ENCODE measurements at places on chromosomes 4 and X.

DNA sequence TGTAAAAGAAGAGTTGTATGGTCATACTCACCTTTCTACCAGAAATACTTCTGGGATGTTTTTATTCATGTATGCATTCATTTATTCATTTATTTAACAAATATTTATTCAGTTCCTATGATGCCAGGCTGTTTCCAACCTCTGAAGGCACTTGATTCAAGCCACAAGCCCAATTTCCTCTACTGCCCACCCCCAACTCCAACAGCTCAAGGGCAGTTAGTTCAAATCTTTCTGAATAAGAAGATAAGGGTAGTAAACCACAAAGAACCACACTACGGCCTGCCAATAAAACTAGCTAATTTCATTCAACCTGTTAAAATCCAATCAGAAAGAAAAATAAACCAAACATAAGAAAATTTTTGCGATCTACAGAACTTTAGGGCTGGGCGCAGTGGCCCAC is 31.2 kb downstream of the LRBA start:
- no peak for DNase-seq

DNA sequence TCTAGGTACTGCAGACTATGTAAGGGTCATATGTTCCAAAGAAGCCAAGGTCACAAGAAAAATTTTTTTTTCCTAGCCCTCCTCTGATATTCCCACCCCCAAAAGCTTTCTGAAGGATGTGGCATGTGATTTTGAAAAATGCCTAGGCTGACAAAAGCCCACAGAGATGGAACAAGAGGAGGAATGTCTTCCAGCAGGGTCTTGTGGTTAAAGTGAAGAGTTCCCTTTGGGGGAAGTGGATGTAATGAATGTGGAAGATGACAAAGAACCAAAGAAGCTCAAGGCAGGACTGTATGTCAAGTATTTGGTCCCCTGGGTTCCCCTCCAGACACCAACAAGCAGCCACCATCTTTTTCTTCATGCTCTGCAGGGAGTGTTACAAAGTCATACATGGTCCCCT is 268.8 kb downstream of the BCOR start:
- DNase-seq: no peak

DNA sequence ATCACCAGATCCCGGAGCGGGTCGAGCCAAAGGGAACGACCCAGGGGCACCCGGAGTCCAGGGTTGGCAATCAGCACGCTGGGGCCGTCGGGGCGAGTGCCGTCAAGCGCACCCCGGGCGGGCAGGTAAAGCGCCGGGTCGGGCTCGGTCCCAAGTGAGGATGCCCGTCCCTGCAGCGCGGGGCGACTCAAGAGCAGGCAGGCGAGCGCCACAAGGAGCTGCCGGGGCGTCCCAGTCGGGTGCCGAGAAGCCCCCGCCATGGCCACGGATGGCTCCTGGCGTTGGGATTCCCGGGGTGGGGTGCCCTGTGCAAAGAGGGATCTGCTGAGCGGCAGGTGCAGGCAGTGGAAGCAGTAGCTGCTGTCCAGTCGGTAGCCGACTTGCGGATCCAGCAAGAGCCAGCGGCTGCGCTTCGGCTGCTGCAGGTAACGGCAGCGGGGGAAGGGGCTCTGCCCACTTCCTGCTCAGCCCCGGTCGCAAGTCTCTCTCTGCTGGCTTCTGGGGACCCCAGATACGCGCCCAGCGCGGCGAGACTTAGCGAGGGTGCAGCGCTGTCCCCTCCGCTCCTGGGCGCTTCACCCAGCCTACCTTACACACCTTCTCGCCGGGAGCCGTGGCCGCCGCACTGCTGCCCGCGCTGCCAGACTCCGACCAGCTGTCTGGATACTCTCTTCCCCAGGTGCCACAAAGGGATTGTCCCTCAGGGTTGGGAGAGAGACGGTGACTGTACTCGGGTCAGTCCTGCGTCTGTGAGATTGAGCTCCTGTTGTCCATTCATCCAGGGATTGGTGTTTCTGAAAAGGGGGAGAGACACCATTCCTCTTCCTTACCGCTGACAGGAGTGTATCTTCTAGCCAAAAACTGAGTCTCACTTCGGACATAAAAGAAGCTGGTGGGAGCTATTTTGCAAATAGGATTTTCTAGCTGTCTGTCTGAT is at the start of gene FREM3:
Gene FREM3, minus strand, starts transcription at position 260 of the 937 bp plus-strand sequence. Its CDS starts 0 bp downstream, at position 260.
- no peak for DNase-seq

DNA sequence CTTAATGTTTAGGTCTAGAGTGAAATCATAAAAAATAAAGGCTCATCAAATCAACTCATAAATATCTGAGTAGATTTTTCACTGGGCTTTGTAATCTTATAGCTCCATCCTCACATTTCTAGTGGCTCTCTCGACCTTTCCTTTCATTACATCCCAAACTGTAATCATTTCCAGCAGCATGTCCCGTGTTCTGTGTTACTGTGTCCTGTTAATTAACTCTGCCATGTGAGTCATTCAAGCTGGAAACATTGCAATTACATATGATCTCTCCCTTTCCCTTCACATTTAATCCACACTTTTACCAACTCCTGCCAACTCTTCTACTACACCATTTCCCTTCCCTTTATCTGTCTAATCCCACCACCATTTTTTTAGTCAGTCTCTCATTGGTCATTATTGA is 75.5 kb downstream of the UGT8 start:
- DNase-seq: no peak

DNA sequence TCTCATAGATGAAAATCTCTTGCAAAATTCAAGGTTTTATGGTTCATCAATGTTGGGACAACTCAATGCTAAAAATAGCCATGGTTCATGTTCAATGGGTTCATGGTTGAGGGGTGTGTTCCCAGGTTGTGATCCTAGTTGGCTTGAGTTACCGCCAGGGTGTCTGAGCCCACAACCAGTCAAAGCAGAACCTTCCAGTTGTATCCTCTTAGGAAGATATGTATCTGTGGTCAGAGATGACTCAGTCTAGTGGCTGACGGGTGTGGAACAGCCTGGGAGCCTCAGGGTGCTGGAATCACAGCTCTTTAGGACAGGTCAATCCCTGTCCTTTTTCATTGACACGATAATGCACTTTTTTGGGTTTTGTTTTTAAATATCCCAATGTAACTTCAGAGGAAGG is 192.3 kb upstream of the NR3C2 start:
- no peak for DNase-seq

DNA sequence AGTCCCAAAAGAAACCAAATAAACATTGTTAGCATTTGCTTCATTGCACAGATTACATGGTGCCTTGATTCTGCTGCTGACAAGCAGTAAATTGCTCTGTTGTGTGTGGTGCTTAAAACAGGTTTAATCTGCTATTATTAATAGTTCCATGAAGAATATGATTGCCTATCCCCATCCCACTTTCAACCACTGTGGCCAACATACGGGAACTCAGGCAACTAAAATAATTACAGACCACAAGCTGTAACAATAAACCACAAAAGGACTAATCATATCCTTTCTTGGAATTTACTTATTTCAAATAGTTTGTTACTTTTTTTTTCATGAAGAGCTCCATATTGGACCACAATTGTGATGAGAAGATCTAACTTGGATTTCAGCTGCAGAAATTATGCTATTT is 131.5 kb downstream of the PACRGL start:
- DNase-seq: no peak

DNA sequence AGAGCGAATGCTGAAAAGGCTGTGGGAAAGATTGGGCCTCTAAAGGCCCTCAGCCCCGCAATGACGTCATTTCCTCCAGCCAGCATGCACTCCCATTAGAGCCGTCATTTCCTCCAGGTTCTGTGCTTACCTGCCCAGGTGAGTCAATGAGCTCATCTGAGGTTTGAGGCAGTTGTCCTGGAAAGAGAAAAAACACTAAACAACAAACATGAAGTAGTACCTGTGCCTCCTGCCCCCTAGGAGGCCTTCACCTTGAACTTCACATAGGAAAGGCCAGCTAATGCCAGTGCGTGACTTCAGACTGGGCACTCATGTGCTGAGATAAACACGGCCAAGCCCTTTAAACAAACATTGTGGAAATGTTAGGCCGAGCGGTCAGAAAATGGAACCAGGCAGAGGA is 55.9 kb downstream of the FHDC1 start:
- no peak for DNase-seq

- no peak for DNase-seq
Measured at GRCh38 chr4:142500966-142501365, 345.1 kb downstream of the INPP4B start.

DNA sequence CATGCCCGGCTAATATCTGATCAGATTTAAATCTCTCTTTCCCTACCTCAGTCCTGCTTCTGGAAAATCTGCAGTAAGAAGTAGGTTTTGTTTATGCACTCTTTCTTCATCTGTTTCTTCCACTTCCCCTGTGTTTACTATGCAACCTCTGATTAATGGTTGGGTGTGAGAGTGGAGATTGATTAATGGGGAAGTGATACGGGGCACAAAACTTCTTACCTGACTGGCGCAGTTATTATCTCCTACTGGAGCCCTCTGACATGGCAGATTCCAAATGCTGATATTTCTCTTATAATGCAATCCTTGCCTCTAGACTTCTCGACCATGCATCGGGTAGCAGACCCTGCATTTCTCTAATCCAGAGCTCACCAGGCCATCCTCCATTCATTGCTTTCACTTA is 60.2 kb upstream of the HPGD start:
- DNase-seq: no peak

DNA sequence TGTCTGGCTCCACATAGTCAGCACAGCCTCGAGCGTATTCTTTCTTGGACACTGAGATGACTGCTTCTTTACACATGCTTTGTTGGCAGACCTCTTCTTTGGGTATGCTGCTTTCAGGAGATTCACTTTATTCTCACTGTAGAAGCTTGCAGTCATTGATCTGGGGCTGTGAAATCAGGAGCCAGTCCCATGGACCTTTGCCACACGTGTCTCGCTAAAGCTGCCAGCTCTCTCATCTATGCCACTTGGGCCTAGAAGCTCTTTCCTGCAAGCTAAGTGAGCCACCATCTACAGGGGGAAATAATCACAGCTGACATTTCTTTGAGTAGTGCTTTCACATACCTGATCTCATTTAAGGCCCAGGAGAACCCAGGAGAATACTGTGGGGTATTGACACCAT is 5.0 kb downstream of the RASL11B start:
- no peak for DNase-seq

GRCh38 chrX:136453771-136454170 is 34.0 kb upstream of the BRS3 start:
- DNase-seq: no peak

GRCh38 chr4:183940864-183941263 is 35.8 kb downstream of the STOX2 start:
- DNase-seq: no peak

DNA sequence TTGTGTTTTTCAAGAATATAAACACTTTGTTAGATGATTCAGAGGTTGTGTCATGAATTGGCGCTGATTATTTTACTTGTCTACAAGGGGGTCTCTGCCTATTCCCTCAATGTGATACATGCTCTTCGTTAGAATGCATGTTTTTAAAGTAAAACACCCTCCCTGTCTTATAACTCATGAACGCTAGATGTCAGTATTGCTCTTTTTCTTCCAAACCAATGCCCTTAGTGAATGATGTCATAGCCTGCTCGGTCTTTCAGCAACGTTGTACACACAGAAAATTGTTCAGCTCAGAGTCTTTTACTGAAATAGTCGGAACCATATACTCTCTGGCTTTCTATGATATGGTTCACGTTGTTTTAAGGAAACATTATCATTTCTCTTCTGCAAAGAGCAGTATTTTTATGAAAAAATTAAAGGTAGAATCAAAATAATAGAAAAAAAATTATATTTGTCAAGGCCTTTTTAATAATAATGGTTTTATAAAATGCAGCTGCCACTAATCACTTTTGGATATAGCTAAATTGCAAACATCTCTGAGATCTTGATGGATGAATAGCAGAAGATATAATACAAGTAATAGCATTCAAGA is 292.9 kb downstream of the TLL1 start:
- DNase-seq: no peak

DNA sequence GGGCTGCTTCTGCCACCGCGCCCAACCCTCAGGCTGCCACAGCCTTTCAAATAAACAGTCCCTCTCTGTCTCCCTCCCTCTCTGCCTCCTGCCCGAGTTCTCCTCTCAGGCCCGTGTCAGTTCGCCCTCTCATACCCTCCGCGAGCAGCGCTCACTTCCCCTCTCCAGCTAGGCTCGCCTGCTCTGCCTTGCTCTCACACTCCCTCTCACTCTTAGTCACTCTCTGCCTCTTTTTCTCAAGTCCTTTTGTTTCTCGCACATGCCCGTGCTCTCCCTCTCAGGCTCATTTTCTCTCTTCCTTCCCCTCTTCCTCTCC is 3.2 kb downstream of the EFNB1 start:
- no peak for DNase-seq

GRCh38 chrX:132218100-132218812 is 991 bp downstream of the RAP2C start:
- peak; percentile 67 for DNase-seq

DNA sequence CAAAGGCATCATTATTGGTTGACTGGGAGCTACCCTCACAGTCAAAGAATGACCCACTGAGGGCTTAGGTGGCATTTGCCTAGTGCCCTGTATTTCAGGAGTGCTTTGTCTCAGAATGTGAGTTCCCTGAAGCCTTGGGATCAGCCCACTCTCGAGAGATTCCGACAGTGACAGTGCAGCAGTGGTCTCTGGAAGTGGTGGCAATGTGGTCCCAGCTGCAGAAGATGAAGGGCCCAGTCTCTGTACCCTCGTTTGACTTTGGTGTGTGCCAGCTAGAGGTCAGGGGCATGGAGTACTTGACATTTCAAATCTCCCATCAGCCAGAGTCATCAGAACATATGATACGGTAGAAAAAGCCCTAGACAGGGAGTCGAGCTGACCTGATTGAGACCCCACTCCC is 153.7 kb downstream of the EFNB1 start:
- no peak for DNase-seq

GRCh38 chr4:126582737-126583136 is 1050.0 kb upstream of the INTU start:
- DNase-seq: no peak

DNA sequence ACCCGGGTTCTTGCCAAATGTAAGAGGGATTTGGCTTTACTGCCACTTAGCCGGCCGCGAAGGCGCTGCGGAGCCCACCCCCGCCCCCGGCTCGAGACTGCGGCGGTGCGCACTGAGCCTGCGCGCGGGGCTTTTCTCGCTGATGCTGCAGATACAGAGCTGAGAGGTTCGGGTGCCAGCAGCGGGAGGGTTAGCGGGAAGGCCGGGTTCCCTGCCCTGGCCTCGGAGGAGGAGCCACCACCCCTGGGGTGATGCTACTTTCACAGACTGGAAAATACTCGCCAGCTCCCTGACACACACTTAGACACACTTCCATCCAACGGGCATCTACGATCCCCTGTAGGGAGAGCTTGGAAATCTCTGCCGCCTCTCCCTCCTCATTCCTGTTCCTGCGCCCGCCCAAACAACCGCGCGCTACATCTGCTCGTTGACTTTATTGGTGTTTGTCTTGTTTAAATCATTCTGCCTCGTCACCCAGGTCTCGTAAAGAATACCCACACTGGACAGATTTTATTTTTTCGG is 2.1 kb upstream of the PCDH7 start:
- no peak for DNase-seq

DNA sequence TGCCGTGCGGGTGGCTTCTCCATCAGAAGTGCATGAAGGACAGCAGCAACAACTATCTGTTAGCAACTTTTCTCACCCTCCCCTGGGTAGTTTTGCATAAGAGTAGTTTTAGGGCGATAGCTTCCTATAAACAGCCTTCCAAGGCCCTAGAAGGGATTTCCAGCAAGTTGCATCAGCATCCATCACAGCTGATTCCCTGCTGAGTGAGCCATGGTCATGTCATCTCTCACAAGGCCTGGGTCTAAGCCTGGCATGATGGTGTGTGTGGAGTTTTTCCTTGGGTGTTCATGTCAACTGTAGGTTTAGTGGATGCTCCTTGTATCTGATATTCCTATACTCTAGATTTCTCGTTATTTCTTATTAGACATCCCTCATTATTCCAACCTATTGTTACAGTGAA is 2324.7 kb upstream of the AGA start:
- DNase-seq: no peak

All from stimulated activated CD8-positive, alpha-beta memory T cell treated with anti-CD3 and anti-CD28 coated beads, Interleukin-12 subunit alpha, Interleukin-12 subunit beta, amount 100 ng/mL, for 1 hour (primary cell).